ENCODE measurements at places on chromosomes 1 and 21.

DNA sequence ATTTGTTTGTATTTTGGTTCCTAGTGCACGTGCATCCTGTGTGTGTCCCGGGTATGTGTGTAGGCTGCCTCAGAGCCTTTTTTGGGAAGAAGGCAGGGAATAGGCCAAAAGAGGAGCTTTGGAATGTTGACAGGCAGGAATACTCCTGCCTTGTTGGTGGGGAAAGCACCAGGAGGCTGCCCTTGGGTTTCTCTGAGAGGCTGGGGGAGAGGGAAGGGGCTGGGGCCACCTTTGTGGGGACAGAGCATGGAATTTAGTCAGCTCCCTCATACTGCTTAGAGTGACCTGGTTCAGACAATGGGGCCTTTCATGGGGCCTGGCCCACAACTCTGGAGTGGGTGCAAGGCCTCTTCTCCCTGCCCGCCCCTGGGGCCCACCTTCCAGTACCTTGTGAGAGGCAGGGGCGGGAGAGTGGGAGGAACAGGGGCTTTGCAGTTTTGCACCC, 31.3 kb downstream of the ACOT11 start:
- no peak overlapping the region for H3K4me3 ChIP-seq
- H3K36me3 ChIP-seq = no peaks in the 10 kb centered on the region
- peaks cover 34% of the 10 kb centered on the region for H3K4me1 ChIP-seq
- H3K27me3 ChIP-seq = no peaks in the 10 kb centered on the region
- DNase-seq = peak; percentile 47

GRCh38 chr21:31500071-31500470, 156.0 kb upstream of the TIAM1 start:
- no peak overlapping the region for H3K27ac ChIP-seq
- H3K4me3 ChIP-seq = no peak overlapping the region
- H3K4me1 ChIP-seq = no peaks in the 10 kb centered on the region
- no peaks in the 10 kb centered on the region for H3K36me3 ChIP-seq

- peaks cover 8% of the 10 kb centered on the region for H3K4me1 ChIP-seq
- no peak for DNase-seq
- no peak overlapping the region for H3K4me3 ChIP-seq
- no peaks in the 10 kb centered on the region for H3K27me3 ChIP-seq
- no peak overlapping the region for H3K27ac ChIP-seq
Observed at GRCh38 chr1:208683141-208683540, 439.0 kb upstream of the PLXNA2 start.

DNA sequence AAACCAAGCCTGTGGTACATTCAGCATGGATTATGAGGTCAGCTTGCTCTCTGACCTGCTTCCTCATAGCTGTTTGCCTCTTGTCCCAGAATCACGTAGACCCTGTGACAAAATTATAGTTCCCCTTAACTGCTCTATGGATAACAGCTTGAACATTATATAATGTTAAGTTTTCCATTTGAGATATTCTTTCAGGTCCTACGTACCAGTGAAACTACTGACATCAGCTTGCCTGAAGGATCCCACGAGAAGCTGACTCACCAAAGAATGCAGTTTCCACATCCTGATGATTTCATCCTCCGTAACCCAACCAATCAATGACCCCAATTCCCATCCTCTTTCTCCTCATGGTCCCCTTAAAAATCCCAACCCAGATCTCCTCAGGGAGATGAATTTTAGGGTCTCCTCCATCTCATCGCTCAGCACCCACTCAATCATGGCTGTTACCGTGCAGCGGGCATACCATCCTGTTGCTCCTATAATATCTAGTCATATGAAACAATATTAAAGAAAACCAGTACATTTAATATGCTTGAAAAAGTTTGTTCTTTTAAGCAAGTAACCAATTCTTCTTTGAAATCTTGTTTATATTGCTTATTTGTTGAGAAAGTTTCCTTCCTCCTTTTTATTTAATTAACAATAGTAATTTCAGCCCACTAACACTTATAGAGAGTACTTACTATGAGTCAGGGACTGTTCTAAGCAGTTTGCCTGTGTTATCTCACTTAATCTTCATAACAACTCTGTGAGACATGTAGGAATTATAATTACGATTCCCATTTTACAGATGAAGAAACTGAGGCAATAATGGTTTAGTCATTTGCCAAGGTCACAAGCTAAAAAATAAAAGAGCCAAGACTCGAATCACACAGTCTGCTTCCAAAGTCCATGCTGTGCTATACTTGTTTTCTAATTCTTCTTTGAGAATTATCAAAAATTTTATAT, 27.4 kb downstream of the CHML start:
- no peaks in the 10 kb centered on the region for H3K36me3 ChIP-seq
- DNase-seq = peak; percentile 11
- H3K27me3 ChIP-seq = no peaks in the 10 kb centered on the region
- peak overlapping the region; percentile 37 for H3K27ac ChIP-seq
- H3K4me1 ChIP-seq = peaks cover 14% of the 10 kb centered on the region
